Stimulated activated CD4-positive, alpha-beta T cell treated with anti-CD3 and anti-CD28 coated beads, Interleukin-1b, Interleukin-23, amount 100 ng/mL, for 4 hours (primary cell): ENCODE measurements at places on chromosomes 13 and 19.

DNA sequence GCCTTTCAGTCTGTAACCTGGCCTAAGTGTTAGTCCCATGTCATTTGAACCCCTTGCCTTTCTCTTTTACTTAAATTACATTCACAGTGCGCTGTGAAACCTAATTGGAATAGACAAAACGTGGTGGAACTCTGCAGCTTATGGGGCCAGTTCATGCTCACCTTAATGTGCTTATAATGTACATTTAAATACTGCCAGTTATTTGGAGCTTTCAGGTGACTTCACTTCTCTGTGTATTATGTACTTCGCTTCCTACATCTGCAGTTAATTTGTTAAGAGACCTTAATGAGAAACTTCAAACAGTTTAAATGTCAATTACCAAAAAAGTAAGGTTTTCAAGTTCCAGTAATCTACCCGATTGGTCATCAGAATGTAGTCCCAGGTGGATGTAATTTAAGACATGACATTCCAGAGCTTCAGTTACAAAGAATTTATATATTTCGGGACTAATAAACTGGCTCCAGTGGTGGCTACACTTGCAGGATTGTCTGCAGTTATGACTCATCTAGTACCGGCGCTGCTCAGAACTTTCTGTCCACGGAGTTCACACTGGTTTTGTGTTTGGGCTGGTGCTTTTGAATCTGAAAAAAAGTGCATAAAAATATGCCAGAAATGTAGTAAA is 125.3 kb downstream of the TM9SF2 start:
- no peak for DNase-seq

- DNase-seq = no peak
These were observed 318.2 kb downstream of the MYO16 start for GRCh38 chr13:108947551-108948030.

DNA sequence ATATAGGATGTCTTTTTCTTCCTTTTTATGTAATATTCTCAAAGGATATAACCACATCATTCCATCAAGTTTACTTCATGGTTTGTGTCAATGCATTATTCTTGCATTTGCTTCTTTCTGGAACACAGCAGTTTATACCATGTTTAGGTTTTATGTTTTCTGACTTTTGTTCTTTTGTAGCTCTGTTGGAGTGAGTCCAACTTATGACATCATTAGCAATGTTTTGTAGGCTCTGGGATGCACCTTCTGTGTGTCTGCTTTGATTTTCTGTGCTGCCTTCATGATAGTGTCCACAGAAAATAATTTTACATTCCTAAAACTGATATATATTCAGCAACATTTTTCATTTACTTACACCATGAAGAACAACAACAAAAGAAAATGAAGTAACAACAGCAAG is 68.9 kb downstream of the SHISA2 start:
- no peak for DNase-seq

GRCh38 chr13:78742659-78743058 is 83.7 kb upstream of the OBI1 start:
- no peak for DNase-seq

DNA sequence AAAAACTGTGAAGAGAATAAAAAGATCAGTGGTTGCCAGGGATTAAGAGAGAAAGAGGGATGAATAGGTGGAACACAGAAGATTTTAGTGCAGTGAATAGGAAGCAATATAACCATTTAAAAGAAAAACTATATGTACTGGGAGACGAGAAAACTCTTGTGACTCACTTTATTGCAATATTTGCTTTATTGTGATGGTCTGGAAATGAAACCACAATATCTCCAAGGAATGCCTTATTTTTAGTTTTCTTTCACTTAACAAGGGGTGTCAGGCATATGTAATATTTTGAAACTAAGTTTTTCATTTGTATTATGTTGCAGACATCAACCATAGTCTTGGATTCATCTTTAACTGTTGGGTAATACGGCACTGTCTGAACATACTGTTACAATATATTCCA is 1308.2 kb downstream of the PCDH9 start:
- DNase-seq = no peak

- peak; percentile 81 for DNase-seq
These were observed at the start of gene ZNF607 for GRCh38 chr19:37719111-37719926. TSS of gene ZNF607 (minus strand) at chr19:37719761. CDS start at chr19:37711618, 8,143 bp downstream.

GRCh38 chr13:109012115-109012514 is 382.7 kb downstream of the MYO16 start:
- DNase-seq = no peak

- DNase-seq = no peak
These were observed 2.6 kb upstream of the PRX start for GRCh38 chr19:40415768-40416167.

DNA sequence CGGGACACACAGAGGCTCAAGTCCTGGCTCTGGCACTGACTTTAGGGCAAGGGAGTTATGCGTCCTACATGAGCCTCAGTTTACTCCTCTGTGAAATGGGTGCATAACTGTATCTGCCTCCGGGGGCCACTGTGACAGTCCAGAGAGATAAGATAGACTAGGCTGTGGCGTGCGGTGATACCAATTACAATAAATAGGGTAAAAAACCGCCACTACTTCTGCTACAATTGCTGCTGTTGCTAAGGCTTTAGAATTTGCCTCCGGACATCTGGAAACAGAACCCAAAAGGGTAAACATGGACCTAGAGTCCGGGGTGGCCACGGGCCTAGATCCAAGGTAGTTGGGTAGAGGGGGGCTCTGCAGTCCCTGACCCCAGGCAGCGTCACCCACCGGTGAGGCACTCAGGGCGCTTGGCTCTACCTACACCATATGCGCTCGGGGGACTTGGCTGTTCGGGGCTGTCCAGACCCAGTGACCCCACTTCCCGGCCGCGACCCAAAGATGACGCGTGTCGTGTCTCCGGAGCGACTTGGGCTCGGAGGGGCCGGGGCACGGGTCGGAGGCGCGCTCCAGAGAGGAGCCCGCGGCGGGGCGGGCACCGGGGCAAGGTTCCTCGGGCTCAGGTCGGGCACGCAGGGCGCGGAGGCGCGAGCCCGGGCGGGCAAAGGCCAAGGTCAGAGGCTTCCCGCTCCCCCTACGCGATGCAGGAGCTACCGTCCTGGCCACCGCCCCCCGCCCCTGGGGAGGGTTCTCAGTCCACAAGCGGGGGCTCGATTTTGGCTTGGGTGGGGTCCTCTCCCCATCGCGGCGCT is 1.1 kb downstream of the INSR start:
- no peak for DNase-seq
